ENCODE measurements at places on chromosomes 1 and 21.

- DNase-seq = no peak
Observed at GRCh38 chr1:94072840-94073522, 48.0 kb downstream of the ABCA4 start.

DNA sequence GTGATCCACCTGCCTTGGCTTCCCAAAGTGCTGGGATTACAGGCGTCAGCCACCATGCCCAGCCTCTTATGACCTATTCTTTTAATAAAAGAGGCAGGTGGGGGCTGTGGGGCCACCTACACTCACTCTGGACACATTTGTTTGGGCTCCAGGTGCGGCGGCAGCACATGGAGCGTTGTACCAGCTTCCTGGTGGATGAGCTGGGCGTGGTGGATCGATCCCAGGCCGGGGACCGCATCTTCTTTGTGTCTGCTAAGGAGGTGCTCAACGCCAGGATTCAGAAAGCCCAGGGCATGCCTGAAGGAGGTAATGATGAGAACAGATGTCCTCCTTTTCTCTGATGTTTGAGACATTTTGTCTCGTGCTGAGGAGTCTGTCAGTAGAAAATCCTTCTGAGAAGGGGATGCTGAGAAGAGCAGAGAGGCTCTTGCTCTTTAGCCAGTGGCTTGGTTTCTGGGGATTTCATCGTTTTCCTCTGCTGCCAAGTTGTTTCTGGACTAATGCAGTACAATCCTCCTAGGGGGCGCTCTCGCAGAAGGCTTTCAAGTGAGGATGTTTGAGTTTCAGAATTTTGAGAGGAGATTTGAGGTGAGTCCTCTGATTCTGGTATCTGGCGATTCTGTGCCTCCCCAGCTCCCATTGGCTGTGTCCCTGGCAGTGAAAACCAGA lies 17.9 kb upstream of the MIIP start:
- DNase-seq = no peak

- no peak for DNase-seq
Observed at GRCh38 chr1:183443011-183443410, 24.8 kb upstream of the NMNAT2 start.

DNA sequence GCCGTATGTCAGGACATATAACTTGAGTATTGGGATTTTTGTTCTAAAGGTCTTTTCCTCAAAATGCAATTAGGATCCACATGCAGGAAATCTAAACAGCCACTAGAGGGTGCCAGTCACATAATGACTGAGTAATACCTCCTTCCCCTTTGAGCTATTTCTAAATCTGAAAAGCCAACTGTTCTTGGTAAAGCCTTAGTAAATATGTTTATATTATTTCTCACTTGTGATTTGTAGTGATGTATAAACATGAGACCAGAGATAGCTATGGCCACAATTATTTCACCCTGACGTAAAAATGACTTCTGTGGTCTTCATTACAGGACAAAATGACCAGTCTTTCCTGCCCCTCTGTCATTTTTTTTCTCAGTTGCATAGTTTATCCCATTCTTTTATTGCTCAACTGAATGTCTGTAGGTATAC lies 41.0 kb upstream of the DR1 start:
- peak; percentile 8 for DNase-seq

DNA sequence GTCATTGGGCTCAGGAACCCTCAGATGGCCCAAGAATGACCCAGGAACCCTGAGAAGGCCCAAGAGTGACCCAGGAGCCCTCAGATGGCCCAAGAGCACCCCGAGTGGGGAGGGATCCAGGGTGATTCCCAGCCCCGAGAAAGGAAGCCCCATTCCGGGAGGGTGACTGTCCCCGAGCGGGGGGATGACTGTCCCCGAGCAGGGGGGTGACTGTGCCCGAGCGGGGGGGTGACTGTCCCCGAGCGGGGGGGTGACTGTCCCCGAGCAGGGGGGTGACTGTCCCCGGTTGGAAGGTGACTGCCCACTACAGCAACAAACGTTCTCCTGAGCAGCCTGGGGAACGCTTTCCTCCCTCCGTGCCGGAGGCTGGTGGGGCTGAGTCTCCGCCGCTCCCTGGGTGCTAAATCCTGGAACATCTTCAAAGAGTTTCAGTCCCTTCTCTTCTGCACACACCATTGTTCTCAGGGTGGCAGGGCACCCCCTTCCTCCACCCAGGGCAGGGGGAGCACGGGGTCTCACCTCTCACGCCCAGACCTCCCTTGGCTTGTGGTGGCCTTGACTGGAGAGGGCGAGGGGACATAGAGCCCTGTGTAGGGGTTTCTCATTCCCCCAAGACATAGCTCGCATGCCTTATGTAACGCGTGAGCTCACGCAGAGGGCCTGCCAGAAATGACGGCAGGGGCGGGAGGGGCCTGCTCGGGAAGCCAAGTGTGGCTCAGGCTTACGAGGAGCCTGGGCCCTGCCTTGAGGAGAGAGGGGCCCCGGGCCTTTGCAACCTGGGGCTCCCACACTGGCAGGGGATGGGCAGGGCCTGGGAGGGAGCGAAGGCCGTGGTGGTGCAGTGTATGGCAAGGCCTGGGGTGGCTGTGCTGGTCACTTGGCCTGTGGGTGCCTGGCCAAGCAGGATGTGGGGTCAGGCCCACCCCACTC lies 14.3 kb upstream of the SKI start:
- DNase-seq = no peak

- DNase-seq = no peak
Observed at GRCh38 chr1:185987611-185988321, 253.6 kb downstream of the HMCN1 start.

DNA sequence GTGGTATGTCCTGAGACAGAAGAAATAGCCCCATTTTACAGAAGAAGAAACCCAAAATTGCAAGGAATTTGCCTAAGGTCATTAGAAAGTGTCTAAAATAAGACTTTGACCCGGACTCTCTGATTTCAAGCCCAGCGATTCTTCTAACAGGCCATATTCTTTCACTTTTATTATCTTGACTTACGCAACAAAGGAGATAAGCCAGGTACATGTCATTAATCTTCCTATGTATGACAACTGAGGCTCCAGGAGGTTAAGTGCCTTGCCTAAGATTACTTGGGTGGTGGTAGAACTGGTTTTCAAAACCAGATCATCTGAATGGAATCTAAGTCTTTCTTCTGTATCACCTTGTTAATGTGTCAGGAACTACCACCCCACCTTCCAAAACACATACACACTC lies 124.3 kb downstream of the PBX1 start:
- DNase-seq = no peak

DNA sequence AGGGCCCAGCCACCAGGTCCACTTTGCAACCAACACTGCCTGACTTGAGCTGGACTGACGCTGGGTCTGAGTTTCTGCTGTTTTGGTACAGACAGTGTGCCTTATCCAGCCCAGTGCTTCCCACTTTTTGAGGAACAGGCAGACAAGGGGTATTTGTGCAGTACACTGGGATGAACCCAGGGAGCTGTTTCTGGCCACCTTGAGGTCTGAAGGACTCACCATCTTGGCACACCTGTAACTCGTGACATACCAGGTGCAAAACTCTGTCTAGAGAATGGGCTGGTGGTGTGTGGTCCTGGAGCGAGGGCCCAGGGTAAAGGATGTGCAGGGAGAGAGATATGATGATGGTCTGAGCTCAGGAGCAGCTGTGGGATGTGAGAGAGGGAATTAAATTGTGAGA lies 148.6 kb downstream of the PCP4 start:
- no peak for DNase-seq

All from SHP77 treated with DMSO at 0.1 percent for 48 hours (cell line).